ENCODE measurements at places on chromosomes 11 and 22.

- no peak for DNase-seq
Observed at GRCh38 chr11:12694183-12694531, 19.9 kb downstream of the TEAD1 start.

DNA sequence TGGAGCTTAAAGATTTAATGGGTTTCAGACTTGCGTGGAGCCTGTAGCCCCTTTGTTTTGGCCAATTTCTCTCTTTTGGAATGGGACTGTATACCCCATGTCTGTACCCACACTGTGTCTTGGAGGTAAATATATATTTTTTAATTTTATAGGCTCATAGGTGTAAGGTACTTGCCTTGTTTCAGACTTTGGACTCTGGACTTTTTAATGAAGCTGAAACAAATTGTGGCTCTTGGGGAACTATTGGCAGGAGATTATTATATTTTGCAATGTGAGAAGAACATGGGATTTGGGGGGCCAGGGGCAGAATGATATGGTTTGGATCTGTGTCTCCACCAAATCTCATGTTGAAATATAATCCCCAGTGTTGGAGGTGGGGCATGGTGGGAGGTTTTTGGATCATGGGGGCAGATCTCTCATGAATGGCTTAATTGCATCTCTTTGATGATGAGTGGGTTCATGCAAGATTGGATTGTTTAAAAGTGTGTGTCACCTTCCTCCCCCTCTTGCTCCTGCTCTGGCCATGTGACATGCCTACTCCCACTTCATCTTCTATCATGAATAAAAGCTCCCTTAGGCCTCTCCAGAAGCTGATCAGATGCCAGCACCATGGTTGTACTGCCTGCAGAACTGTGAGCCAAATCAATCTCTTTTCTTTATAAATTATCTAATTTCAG, 74.1 kb upstream of the ARHGAP20 start:
- DNase-seq, result no peak

- DNase-seq, result no peak
Observed at GRCh38 chr22:47355776-47356510, 593.5 kb downstream of the TBC1D22A start.

DNA sequence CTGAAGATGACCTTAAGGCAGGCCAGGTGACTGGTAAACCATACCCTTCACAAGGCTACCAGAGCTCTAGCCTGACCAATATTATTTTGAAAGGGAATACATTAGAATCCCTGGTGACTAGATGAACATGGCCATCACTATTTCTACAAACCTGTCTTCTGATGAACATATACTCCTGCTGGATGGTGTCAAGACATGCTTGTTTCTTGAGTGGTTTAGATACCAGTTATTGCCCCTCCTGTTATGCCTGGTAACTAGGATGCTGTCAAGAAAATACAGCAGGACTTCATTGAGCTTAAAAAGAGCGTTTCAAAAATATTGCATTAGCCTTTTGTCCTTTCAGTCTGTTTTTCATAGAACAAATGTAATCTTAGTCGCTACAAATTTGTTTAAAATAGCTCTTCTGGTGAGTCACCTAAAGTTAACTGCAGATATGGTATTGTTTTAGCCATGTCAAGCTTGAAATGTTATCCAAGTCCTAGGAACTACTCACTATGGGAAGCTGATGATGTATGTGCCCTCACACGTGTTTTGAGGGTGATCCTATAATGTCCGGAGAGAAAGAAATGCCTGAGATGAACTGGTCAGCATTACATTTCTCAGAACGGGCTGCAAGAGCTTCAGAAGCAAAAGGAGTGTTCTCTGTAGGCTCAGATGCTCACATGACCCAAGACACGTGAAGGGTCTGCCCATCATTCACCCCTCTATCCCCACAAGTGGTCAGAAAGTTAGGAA, 20.6 kb downstream of the ADM start:
- peak; percentile 96 for DNase-seq

DNA sequence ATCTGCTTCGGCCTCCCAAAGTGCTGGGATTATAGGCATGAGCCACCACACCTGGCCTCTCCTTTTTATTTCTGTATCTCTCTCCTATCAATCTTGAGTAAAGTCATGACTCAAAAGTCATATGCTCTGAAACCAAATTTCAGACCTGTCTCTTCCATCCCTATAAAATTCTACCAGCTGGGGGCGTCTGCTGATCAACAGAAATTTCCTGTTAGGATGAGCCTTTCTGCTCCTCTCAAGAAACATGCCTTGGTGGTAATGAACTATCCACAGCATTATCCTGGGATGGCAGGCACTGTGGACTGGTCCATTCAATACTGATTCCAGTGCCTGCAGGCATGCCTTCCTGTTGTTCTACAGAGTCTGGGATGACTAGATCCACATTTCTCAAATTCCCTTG, 472.6 kb downstream of the NELL1 start:
- DNase-seq, result no peak
